Activated naive CD4-positive, alpha-beta T cell (primary cell): ENCODE measurements at places on chromosomes 11 and 22.

DNA sequence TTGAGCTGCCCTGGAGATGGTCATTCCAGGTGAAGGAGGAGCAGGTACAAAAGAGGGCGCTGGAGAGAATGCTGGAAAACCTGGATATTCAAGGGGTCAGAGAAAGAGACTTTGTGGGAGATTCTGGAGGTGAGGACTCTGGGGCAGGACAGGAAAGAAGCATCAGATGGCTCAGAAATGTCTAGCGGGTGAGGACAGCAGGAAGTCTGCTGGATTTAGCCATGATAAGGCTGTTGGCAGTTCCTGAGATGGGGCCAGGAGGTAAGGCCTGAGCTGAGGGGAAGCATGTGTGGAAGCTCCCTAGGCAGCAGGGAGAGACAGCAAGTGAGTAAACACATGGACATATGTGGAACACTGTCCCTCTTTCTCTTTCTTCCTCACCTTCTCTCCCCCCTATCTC lies 1.5 kb downstream of the UPB1 start:
- no peak for DNase-seq

- no peak for DNase-seq
These were observed 14.6 kb downstream of the ACAT1 start for GRCh38 chr11:108135845-108136544.

- no peak for DNase-seq
These were observed 33.7 kb upstream of the APOBEC3A start for GRCh38 chr22:38923463-38924346.

GRCh38 chr11:126327281-126328000 lies 23.6 kb downstream of the DCPS start:
- DNase-seq: no peak

- DNase-seq: no peak
These were observed 69.3 kb downstream of the RAB38 start for GRCh38 chr11:88105951-88106350.

DNA sequence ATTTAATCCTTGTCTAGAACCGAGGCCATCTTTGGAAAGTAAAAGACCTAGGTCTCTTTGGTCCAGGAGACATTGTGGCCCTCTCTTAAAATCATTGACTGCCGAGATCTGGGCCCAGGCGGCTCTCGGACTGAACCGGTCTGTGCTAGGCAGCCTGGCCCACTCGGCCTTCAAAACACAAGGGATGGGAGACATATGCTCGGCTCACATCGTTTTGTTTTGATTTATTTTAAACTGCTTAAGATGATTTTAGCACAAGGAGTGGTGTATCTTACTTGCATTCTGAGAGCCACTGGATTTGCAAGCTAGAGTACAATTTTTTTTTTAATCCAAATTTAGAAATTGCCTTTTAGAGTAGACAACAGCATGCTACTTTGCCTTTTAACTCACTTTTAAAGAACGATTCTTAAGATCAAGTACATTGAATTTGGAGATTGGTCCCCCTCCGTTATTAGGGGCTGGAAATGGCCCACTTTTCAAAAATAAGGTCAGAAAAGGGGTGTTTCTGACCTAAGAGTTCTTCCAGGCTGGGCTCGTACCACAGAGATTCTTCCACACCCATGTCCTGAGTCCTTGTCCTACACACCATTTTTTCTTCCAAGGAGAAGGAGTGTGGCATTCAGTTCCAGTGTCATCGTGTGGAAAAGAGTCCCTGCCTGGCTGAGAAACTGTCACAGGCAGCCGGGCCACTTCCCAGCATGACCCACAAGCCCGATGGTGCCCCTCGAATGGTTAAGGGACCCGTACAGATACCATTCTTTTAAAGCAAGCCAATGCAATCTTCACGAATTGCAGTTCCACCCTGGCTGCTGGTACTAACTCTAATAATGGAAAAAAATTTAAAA lies 80.5 kb upstream of the WNT7B start:
- no peak for DNase-seq

- DNase-seq: no peak
These were observed 67.6 kb upstream of the TENM4 start for GRCh38 chr11:79508461-79508860.

DNA sequence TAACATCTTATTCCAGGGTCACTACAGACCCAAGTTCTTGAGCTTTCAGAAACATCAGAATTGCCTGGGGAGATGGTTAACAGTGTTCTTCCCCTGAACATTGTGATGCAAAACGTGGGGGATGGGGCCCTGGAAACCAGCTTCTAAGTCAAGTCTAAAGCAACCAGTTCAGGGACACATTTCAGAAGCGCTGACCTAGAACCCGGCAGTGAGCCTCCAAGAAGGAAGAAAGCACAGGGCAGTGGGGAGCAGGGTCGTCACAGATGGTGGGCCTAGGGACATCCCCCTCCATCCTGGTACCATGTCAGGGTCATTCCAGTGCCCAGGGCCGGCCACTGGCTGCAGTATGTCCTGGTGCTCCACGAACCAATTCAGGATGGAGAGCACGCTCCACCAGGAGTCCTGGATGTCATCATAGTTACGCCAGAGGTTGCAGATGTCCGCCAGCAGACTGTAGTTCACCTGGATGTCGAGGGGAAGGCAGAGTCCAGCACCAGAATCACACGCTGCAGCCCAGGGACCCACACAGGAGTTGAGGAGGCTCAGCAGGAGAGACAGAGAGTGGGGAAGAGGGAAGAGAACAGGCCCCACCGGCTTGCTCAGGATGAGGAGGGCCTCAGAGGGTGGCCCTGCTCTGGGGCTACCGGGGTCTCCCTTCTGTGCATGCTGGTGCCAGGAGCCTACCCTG lies 5.0 kb downstream of the NAGA start:
- DNase-seq: no peak

GRCh38 chr22:23938328-23939016 lies 22.5 kb downstream of the GSTT2B start:
- no peak for DNase-seq

GRCh38 chr22:27452922-27453321 lies 348.6 kb downstream of the MN1 start:
- DNase-seq: no peak

- DNase-seq: peak; percentile 33
These were observed at the start of gene APOBEC3B for GRCh38 chr22:38981992-38982927. Gene APOBEC3B, plus strand, starts transcription at chr22:38982347. Its CDS starts 107 bp downstream, at chr22:38982454.

- no peak for DNase-seq
These were observed 72.7 kb upstream of the TTC12 start for GRCh38 chr11:113241636-113242054.

DNA sequence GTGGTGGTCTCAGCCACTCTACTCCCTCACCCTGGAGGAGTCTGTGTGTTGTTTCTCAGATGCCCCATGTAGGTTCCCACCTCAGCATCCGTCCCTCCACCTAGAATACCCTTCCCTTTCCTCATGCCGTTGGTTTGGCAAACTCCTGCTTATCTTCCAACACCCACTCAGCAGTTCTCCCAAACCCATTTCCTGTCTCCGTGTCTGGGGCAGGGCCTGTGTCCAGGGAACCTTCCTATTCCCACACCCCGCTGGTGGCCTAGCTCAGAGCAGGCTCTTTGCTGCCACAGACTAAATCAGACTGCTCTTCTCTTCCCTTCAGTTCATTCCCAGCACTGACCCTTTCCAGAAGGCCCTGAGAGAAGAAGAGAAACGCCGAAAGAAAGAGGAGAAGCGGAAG lies 7.5 kb upstream of the SREBF2 start:
- no peak for DNase-seq

- no peak for DNase-seq
These were observed 2.9 kb downstream of the IFITM5 start for GRCh38 chr11:296171-297050.

- DNase-seq: no peak
These were observed 37.4 kb downstream of the LARGE2 start for GRCh38 chr11:45959851-45960250.

GRCh38 chr11:103596315-103596714 lies 440.1 kb upstream of the DDI1 start:
- DNase-seq: no peak

DNA sequence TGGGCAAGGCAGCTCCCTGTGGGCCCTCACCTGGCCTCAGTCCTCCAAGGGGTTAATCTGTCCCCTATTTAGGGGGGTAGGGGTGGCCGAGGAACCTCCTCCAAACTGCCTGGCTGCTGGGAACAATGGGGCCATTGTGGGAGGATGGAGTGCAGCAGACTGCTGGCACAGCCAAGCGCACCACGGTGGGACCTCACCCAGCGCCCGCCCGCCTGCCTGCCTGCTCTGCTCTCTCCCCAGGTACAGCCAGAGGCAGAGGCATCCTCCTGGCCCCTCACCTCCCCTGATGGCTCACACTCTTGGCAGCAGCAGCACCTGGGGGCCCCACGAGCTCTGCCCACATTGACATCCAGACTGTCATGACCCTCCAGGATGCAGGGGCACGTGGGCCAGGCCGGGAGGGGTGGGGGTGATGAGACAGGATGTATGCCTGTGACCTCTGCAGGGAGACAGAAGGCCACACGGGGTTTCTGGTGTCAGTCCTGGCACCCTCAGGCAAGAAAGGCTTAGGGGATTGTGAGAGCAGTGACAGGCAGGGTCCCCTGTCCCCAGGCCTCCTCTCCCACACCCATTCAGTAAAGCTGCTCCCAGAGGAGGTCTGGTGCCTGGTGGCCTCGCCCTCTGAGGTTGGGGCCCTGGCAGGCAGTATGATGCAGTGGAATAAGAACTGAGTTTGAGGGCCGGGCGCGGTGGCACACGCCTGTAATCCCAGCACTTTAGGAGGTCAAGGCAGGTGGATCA lies 11.4 kb downstream of the BCL9L start:
- peak; percentile 72 for DNase-seq

- DNase-seq: no peak
These were observed 57.5 kb upstream of the DDI1 start for GRCh38 chr11:103978616-103979595.

DNA sequence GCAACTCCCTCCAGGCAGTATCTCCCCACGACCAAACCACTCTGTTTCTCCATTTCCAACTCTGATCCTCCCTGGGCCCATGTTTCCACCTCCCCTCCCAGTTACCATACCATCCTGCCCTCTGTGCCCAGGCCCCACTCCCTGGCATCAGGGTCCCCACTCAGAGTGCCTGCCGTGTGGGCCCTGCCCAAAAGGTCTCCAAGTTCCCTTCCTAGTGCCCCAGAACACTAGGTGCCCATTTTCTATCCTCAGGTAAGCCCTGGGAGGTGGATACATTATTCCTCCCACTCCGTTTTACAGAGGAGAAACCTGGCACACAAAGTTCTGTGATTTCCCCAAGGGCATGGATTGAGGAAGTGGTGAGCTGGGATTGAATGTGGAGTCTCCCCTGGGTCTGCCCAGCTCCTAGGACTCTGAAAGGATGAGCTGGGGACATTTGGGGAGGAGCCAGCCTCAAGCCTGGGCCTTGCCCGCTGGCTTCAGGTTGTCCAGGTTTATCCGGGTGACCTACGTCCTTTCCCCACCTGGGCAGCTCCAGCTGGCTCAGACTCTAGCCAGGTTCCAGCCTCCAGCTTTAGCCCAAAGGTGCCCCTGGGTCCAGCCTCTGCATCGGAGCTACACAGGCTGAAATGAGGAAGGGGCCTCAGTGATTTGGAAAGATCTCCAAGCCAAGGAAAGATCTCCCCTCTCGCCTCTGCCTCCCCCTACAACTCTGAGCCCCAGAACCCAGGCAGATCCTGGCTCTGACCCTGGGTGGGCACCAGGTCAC lies 2.2 kb upstream of the GSTT4 start:
- no peak for DNase-seq

DNA sequence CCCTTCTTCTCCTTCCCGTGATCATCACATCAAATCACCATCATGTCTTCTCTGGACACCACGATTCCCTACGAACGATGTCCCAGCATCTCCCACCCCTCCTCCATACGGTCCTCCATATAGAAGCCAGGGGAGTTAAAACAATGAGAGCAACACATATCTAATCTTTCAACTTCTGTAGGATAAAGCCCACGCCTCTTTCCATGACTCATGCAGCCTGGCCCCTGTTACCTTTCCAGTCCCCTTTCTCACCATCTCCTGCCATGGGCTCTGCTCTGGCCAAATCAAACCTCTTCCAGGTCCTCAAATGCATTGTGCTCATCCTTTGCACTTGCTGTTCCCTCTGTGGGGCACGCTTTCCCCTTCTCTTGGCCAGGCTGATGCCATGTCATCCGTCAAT lies 23.6 kb downstream of the RPS6KA4 start:
- no peak for DNase-seq

DNA sequence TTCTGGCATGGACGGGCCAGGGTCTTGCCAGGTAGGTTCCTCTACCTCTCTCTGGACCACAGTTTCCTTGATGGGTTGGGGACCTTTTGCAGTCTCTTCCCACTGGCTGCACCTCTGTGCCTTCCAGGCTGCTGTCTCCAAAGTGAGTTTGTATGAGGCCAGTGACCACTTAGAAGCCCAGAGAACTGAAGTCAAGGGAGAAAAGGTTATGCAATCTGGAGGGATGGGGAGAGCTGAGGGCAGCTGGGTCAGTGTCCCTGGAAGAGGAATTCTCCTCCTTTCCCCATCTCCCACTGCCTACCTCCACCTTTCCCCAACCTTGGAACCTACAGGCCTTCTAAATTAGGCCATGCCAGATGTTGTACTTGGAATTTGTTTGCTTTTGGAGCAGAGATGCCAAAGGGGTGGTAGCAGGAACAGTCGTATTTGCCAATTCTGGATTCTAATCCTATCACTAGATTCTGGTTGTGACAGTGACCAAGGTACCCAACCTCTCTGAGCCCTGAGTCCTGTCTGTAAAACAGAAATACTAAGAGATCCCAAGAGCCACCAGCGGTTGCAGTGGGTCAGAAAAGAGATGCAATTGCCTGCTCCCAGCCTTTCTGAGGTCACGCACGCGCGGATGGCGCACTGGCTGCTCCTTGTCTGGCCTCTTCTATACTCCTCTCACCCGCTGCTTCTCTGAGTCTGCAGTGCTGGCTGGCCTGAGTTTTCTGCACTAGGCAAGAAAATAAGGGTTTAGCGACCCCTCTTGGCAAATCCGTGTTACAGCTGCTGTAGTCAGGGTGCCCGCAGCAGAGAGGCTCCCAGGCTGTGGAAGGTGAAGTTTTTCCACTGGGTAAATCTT lies 10.7 kb upstream of the ACCSL start:
- DNase-seq: no peak

- DNase-seq: no peak
These were observed 48.6 kb downstream of the MRGPRX1 start for GRCh38 chr11:18890615-18891014.

- DNase-seq: no peak
These were observed 5.7 kb downstream of the POLR3H start for GRCh38 chr22:41538583-41538982.

DNA sequence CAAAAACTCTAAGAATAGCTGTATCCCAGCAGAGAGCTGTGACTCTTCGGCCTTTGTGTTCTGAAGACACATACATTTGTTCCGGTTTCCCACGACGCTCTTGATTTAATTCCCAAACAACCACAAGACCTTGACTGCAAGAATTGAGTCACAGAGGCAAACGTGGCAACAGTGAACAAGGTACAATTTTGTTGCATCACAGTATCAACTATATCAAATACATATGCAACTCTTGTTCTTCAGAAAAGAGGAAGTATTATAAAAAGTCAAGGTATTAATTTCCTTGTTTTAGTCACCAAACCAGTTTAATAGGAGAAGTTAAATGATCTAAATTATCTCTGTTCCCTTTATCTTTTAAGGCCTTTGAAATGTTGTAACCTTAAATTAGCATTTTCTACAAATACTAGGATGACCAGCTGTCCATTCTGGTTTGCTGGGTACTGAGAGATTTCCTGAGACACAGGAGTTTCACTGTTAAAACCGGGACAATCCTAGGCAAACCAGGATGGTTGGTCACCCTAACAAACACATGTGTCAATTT lies 11.1 kb downstream of the HPS5 start:
- no peak for DNase-seq
